ENCODE measurements at places on chromosomes 13 and 19.
A peak's percentile ranks its signal among the peaks of the same experiment; 100 is the strongest.

GRCh38 chr19:611481-611868, 21.8 kb downstream of the HCN2 start:
- DNase-seq = no peak
- no peaks in the 10 kb centered on the region for H3K27me3 ChIP-seq
- no peak overlapping the region for H3K27ac ChIP-seq
- H3K4me3 ChIP-seq = no peak overlapping the region
- no peaks in the 10 kb centered on the region for H3K36me3 ChIP-seq
- H3K4me1 ChIP-seq = no peaks in the 10 kb centered on the region

GRCh38 chr13:58594747-58595600, 963.4 kb downstream of the PCDH17 start:
- no peaks in the 10 kb centered on the region for H3K4me1 ChIP-seq
- H3K27me3 ChIP-seq = no peaks in the 10 kb centered on the region
- H3K36me3 ChIP-seq = no peaks in the 10 kb centered on the region

DNA sequence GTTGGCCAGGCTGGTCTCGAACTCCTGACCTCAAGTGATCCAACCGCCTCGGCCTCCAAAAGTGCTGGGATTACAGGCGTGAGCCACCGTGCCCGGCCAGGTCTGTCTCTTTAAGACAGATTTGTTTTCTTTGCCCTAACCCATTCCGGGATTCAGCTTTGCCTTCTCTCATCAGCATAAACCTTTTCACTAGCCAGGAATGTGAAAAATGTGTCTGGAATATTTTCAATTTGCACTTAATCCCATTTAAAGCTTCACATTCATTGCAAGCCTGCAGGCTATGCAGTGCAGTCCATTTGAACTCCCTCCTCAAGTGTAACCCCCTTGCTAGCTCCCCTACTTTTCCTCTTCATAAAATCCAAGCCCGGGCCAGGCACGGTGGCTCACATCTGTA, 880 bp upstream of the TMEM160 start:
- no peaks in the 10 kb centered on the region for H3K4me1 ChIP-seq
- no peak overlapping the region for H3K4me3 ChIP-seq
- peak; percentile 34 for DNase-seq
- no peak overlapping the region for H3K27ac ChIP-seq

DNA sequence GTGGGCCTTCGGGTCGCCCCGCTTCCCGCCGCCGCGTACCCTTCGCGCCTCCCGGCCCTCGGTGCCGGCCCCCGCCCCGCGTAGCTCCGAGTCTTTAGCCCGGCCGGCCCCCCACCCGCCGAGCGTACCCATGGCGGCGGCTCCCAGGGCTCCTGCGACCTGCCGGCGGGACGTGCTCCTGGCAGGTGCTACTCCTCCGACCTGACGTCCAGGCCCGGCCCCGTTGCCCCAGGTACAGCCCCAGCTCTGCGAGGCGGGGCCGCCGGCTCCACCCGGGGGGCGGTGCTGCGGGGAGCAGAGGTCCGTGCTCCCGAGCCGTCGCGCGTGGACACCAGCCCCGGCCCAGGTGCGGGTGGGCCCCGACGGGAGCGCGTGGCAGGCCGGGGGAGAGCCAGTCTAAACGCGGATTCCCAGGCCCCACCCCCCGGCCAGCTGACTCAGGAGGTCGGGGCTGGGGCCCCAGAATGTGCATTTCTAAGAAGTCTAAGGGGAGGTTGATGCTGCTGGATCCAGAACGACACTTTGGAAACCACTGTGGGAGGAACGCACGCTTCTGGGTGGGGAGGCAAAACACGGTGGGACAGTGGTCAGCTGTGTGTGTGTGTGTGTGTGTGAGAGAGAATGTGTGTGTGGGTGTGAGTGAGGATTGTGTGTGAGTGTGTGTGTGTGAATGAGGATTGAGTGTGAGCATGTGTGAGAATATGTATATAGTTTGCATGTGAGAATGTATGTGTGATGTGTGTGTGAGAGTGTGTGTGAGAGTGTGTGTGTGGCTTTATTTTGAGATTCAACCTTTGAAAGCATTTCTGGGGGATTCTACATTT, at the start of gene SLC15A1:
SLC15A1 (minus strand) TSS at position 206 of the 824 bp plus-strand sequence; CDS start at position 132, 74 bp downstream.
- peak within 1 kb of the TSS; percentile 52 for H3K4me3 ChIP-seq
- H3K36me3 ChIP-seq = no peaks in the 10 kb centered on the region
- peaks cover 20% of the 10 kb centered on the region for H3K27me3 ChIP-seq
- peak; percentile 63 for DNase-seq

GRCh38 chr13:76385586-76385985, 500.6 kb downstream of the KCTD12 start:
- H3K27me3 ChIP-seq = no peaks in the 10 kb centered on the region
- peak overlapping the region; percentile 64 for H3K27ac ChIP-seq
- H3K4me3 ChIP-seq = no peak overlapping the region

GRCh38 chr19:13155472-13156359, 5.5 kb downstream of the IER2 start:
- peak; percentile 92 for DNase-seq
- H3K4me3 ChIP-seq = peak overlapping the region; percentile 90
- H3K4me1 ChIP-seq = peaks cover 12% of the 10 kb centered on the region
- peak overlapping the region; percentile 99 for H3K27ac ChIP-seq
- no peaks in the 10 kb centered on the region for H3K36me3 ChIP-seq
- H3K27me3 ChIP-seq = no peaks in the 10 kb centered on the region

- H3K27ac ChIP-seq = no peak overlapping the region
- no peaks in the 10 kb centered on the region for H3K27me3 ChIP-seq
- DNase-seq = peak; percentile 59
- H3K4me1 ChIP-seq = no peaks in the 10 kb centered on the region
- no peak overlapping the region for H3K4me3 ChIP-seq
These were observed 41.8 kb upstream of the PNMA8B start for GRCh38 chr19:46537136-46538097.

GRCh38 chr13:33526718-33527117, 241.2 kb upstream of the STARD13 start:
- no peak overlapping the region for H3K4me3 ChIP-seq
- no peak overlapping the region for H3K27ac ChIP-seq
- H3K27me3 ChIP-seq = no peaks in the 10 kb centered on the region
- no peaks in the 10 kb centered on the region for H3K4me1 ChIP-seq
- H3K36me3 ChIP-seq = no peaks in the 10 kb centered on the region

DNA sequence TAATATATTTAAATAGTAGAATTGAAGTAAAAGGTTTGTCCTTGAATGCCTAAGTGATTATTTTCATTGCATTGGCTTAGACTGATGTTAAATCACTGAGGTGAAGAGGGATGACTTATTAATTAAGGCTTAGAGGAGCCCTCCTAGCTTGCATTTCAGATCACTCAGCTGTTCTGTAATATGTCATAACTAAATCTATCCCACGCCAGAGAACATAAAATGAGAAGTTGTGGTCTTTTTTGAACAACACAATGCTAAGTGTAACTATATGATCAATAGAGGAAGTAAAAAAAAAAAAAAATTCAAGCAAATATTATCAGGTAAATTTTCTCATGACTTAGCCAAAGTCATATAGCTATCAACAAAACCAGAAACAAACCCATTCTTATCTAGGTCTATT, 752.2 kb downstream of the GPC5 start:
- no peaks in the 10 kb centered on the region for H3K4me1 ChIP-seq
- no peaks in the 10 kb centered on the region for H3K27me3 ChIP-seq
- no peak overlapping the region for H3K4me3 ChIP-seq
- DNase-seq = no peak
- H3K27ac ChIP-seq = no peak overlapping the region

GRCh38 chr19:5877882-5878281, 7.5 kb upstream of the FUT5 start:
- no peak overlapping the region for H3K4me3 ChIP-seq
- no peak for DNase-seq
- peaks cover 15% of the 10 kb centered on the region for H3K4me1 ChIP-seq

GRCh38 chr19:46014941-46015686, 7.7 kb downstream of the PGLYRP1 start:
- H3K4me3 ChIP-seq = no peak overlapping the region
- peak; percentile 83 for DNase-seq
- peaks cover 10% of the 10 kb centered on the region for H3K4me1 ChIP-seq
- no peak overlapping the region for H3K27ac ChIP-seq

GRCh38 chr19:3336680-3337523, 29.5 kb upstream of the NFIC start:
- no peaks in the 10 kb centered on the region for H3K36me3 ChIP-seq
- peak overlapping the region; percentile 94 for H3K27ac ChIP-seq
- peaks cover 7% of the 10 kb centered on the region for H3K27me3 ChIP-seq
- H3K4me3 ChIP-seq = no peak overlapping the region
- H3K4me1 ChIP-seq = peaks cover 24% of the 10 kb centered on the region
- DNase-seq = peak; percentile 84

DNA sequence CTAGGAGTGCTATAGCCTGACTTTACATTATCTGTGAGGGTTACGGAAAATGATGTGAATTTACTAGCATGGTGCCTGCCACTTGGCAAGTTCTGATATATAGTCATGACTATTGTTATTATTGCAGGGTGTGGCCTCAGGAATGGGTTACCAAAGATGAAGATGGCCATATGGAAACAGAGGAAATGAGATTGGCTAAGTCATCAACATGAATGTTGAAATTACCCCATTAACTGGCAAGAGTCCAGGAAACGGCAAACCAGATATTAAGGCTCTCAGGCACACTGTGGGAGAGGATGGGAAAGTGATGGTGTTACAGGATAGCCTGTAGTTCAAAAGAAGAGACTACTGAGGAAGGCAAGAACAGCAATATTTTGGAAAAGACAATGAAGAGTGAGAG, 183.3 kb downstream of the KCNRG start:
- no peak for DNase-seq
- no peaks in the 10 kb centered on the region for H3K36me3 ChIP-seq
- H3K4me1 ChIP-seq = peaks cover 7% of the 10 kb centered on the region
- H3K4me3 ChIP-seq = no peak overlapping the region
- no peak overlapping the region for H3K27ac ChIP-seq

DNA sequence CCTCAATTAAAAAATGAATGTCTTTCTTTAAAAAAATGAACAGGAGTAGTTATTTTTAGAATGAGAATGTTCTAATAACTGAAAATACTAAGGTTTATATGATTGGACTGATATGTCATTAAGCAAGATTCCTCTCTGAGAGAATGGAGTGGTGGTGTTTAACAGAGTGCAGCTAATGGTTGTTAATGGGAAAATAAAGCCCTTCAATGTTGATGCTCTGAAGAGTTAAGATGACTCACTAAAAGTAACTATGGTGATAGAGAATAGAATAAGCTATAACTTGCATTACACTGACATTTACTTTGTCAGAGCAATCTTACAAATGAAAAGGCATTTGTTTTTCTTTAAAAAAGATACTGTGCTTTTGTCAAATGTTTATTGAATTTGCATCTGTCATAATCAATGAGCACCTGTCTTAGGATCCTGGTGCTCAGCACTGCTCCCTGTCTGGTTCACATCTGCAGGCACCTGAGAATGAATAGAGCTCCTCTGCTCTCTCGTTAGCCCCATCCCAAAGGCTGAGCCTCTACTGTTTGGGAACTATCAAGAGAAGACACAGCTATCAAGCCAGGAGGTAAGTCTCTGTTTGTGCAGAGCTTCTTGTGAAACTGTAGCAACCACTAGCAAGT, 15.1 kb downstream of the PABPC3 start:
- H3K4me1 ChIP-seq = peaks cover 5% of the 10 kb centered on the region
- no peaks in the 10 kb centered on the region for H3K27me3 ChIP-seq
- no peak overlapping the region for H3K27ac ChIP-seq
- no peak overlapping the region for H3K4me3 ChIP-seq
- no peak for DNase-seq

- H3K4me1 ChIP-seq = peaks cover 18% of the 10 kb centered on the region
- no peak for DNase-seq
- H3K4me3 ChIP-seq = no peak overlapping the region
- no peaks in the 10 kb centered on the region for H3K27me3 ChIP-seq
These were observed 2.2 kb downstream of the RINL start for GRCh38 chr19:38875656-38876395.

- no peaks in the 10 kb centered on the region for H3K27me3 ChIP-seq
- H3K4me1 ChIP-seq = no peaks in the 10 kb centered on the region
- H3K4me3 ChIP-seq = no peak overlapping the region
- no peaks in the 10 kb centered on the region for H3K36me3 ChIP-seq
- no peak for DNase-seq
These were observed 3.7 kb upstream of the KRTDAP start for GRCh38 chr19:35493971-35494370.

DNA sequence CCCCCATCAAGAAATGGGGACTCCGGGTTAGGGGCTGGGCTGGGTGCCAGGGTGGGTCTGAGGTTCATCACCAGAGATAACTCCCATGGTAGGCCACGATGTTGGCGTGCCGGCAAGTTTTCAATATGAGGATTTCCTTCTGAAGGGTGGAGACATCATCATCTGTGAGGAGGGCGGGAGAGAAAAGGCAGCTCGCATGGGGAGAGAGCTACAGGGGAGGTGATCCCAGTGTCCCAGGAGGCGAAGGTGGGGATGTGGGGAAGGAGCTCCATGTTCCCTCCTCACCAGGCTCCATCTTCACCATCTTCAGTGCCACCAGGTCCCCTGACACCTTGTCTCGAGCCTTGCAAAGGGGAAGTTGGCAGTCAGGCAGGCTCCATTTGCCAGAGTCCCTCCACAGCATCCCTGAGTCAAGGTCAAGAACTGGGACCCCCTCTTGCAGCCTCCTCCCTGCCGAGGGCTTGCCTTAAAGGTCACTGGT, 430 bp downstream of the MAP4K1 start:
- H3K4me1 ChIP-seq = no peaks in the 10 kb centered on the region
- H3K27me3 ChIP-seq = no peaks in the 10 kb centered on the region
- DNase-seq = no peak
- no peak overlapping the region for H3K4me3 ChIP-seq
- no peaks in the 10 kb centered on the region for H3K36me3 ChIP-seq
- H3K27ac ChIP-seq = no peak overlapping the region

DNA sequence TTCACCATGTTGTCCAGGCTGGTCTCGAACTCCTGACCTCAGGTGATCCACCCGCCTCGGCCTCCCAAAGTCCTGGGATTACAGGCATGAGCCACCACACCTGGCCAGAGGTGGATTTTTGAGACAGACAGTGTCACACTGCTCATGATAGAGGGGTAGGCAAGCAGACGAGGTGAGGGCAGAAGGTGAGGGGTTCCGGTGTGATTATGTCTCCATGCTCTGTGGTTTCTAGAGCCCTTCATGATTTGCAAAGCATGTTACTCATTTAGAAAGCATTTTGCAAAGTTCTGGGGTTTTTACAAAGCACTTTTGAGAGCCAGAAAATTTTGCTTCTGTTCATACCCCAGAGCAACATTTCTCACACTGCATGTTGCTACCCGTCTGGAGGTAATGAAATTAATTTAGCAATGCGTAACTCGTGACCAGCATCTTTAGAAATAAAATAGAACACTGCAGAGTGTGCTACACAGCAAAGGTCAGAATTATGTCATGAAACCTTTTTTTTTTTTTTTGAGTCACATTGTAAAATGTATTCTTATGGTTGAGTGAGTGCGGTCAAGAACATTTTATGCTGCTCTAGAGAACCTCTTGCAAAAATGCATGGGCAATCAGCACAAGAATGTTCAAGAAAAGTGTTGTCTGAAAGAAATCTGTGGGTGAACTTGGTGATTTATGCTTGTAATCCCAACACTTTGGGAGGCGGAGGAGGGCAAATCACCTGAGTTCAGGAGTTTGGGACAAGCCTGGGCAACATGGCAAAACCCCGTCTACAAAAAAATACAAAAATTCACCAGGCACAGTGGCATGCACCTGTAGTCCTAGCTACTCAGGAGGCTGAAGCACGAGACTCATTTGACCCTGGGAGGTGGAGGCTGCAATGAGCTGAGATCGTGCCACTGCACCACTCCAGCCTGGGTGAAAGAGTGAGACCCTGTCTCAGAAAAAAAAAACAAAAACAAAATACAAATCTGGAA, 58.0 kb downstream of the MAP4K1 start:
- no peaks in the 10 kb centered on the region for H3K36me3 ChIP-seq
- DNase-seq = no peak
- H3K27me3 ChIP-seq = peaks cover 2% of the 10 kb centered on the region

GRCh38 chr13:44837250-44837649, 152.0 kb downstream of the NUFIP1 start:
- no peak for DNase-seq
- H3K4me3 ChIP-seq = no peak overlapping the region
- H3K27ac ChIP-seq = peak overlapping the region; percentile 57
- peaks cover 4% of the 10 kb centered on the region for H3K4me1 ChIP-seq
